Stimulated activated CD4-positive, alpha-beta T cell treated with anti-CD3 and anti-CD28 coated beads, TNF-alpha, amount 100 ng/mL, for 24 hours (primary cell): ENCODE measurements at places on chromosomes 6 and 20.

DNA sequence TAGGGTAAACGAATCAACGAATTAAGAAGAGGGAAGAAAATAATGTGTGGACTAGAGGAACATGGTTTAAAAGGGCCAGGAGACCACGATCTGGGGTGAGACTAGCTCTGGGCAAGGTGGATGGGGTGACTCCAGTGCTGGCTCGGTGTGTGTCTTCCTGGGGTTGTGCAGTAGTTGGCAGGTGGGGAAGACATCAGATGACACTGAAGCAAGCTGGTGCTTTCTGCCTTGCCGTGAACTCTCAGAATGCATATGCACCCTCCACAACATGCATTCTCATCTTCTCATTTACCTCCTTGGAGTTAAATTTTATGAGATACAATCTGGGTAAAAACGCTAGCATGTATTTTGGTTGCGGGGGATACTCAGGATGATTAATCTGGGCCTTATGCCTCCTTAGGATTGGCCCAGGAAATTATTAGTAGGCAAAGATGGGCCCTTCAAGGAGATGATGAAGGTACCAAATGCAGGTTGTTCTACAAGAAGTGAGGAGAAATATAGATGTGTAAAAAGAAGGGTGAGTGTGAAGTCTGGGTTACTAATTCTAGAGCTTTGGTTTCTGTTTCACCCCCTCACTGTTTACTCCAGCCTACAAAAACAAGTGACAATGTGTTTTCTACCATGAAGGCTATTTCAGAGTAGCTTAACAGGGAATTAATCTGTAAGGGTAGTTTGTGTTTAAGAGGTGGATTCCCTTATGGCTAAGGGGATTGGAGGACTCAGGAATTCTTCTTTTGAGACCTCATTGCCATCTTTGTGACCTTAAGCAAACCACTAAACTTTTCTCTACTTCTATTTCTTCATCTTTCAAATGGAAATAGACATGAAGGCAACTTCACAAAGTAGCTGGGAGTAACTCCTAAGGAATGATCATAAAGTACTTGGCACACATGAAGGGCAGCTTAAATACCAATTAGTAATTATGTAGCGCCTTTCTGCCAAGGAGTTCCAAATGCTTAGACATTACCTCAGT is 71.0 kb upstream of the SUPT3H start:
- DNase-seq, result no peak

- DNase-seq, result no peak
Measured at GRCh38 chr6:2885967-2886735, 17.0 kb downstream of the SERPINB9 start.

DNA sequence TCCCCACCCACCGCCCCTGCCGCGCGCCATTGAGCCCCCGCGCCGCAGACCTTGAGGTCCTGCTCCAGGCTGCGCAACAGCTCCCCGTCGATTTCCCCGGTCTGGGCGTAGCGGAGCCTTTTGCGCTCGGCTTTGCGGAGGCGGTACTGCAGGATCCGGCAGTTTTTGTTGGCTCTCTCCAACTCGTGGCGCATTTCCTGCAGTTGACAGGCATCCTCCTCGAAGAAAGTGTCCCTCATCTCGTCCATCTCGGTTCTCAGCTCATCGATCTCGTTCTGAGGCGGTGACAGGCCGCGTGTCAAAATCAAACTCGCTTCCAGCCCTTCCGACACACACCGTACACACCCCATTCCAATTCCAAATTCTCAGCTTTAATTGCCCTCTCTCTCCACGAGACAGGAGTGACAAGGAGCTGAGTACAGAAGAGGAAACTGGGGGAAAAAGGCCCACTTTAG is 4.3 kb downstream of the MTCL3 start:
- DNase-seq, result no peak

DNA sequence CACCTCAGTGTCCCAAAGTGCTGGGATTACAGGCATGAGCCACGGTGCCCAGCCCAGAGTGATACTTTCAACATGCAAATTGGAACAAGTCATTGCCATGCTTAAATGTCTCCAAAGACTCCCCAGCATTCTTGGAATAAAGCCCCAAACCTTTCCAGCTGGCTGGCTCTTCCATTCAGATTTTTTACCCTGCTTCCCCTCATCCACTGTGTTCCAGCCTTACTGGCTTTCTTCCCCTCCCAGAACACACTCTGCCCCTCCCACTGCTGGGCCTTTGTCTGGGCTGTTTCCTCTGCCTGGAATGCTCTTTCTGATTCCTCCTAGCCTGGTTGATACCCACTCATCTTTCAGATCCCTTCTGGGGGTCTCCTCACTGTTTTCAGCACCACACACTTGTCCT is 40.1 kb upstream of the NNAT start:
- DNase-seq, result no peak

DNA sequence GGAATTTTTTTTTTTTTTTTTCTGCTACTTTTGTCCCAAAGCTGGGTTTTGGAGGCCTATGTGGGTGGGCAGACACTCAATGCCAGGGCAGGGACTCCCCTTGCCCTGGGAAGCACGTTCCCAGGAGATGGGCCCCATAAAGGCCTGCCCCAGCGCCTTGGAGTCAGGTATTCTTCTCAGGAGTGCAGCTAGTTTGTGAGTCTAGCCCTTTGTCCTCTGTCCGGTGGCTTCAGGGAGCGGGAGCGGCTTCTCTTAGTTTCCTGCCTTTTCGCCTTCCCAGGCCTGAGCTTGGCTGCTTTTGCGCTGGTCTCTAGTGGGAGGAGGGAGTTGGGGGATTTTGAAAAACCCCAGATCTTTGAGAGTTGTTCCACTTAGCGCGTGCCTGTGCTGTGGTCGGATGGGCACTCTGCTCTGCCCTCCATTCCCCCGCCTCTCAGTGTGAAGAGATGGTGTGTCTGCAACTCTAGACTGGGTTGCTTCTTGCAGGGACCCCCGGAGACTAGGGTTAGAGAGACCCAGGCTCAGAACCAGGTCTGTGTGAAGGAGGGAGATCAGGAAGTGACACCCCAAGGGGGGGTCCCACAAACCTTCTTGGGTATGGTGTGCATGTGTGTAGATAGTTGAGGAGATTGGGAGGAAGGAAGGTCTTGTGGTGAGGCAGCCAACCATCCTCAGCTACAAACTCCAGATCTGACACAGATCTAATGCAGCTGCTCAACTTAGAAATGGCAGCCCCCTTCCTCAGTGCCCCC is 1.3 kb downstream of the PLCG1 start:
- DNase-seq, result no peak

GRCh38 chr6:93821953-93822352 is 402.6 kb upstream of the EPHA7 start:
- DNase-seq, result no peak

- no peak for DNase-seq
Measured at GRCh38 chr6:31701666-31702404, 1.3 kb downstream of the ABHD16A start.

DNA sequence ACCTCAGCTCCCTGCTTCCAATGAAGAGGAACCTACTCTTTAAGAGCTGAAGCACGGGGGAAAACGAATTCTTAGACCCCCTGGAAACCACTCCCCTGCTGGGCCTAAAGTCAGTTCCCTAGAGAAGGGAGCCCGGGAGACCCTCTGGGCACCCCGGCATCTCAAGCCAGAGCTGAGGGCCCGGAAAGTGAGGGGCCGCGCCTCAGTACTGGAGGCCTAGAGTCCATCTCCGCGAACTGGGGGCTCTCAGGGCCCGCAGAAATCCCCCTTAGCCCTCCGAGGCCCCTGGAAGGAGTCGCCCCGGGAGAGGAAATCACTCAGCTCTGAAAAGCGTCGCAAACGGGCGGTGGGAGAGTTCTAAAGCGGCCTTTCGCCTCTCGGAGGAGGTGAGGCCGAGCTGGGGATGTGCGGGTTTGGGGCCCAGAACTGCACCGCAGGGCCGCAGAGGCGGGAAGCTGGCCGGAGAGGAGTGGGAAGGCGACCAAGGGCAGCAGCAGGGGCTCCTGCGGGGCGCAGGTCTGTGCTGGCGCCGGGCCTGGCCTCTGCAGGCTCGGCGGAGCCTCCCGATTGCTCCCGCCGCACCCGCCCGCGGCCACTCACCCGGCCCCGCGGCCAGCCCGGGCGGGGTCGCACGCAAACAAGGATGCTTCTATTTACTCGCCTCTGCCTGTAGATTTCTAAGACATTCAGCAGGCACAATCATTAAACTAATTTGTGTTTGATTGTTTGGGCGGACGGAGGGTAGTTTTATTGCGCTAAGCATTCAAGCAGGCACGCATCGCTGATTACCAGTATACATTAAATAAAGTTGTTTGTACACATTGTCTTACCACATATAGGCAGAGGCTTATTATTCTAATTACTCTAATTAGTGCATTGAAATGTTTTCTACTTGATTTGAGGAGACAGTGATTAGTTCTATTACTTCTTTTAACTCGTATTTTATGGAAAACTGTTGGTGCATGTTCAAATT is 9.2 kb downstream of the POU3F2 start:
- DNase-seq, result no peak
